Suppressor macrophage (primary cell): ENCODE measurements at places on chromosomes 12 and 14.
A peak's percentile ranks its signal among the peaks of the same experiment; 100 is the strongest.

- no peak for DNase-seq
These were observed 61.9 kb downstream of the ABCC9 start for GRCh38 chr12:21879312-21879711.

DNA sequence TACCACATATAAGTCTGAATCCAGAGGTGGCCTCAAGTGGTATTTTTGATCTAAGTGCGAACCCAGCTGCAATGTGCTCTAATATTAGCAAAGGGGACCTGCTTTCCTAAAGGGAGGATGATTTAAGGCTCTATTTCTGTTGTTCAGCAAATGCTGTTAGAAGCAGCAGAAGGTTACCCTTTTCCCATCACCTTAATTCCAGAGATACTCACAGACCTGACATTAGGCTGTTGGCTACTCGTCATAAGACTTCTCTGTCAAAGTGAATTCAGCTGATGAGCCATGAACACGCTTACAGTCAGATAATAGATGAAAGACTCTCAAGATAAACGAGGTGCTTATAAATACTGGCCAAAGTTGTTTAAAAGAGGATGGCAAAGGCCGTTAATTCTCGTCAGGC lies 308.7 kb upstream of the DDHD1 start:
- DNase-seq, result no peak

DNA sequence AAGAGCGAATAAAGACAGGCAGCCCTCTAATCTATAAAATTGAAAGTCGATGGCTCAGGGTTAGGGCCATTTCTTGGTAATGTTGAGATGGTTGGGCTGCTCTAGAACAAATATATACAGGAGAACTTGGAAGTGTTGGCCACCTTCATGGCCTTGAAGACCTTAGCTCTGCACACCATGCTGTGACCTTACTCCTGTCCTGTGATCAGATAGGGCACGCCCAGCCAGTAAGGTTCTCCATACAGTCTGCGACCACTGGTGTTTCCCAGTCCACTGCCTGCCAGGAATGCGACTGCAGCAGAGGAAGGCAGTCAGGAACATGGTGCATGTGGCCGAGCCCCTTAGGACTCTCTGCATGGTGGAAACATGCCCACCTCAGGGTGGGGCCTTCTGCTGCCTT lies 73.2 kb upstream of the PSMA6 start:
- DNase-seq, result no peak

- DNase-seq, result peak; percentile 77
These were observed 118.5 kb downstream of the TTC7B start for GRCh38 chr14:90697577-90698206.

DNA sequence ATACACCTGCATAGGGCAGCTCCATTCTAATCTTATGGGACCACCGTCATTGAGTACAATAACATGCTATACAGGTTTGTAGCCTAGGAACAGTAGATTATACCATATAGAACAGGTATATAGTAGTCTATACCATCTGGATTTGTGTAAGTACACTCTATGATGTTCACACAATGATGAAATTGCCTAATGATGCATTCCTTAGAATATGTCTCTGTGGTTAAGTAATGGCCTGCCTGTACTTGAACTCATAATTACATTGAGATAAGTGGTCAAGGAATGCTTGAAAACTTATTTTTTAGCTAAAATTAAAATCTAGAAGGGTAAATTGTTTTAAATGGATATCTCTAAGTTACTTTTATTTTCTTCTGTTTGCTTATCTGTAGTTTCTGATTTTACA lies 152.7 kb downstream of the SRGAP1 start:
- no peak for DNase-seq

- DNase-seq, result no peak
These were observed 253.1 kb downstream of the BCAT1 start for GRCh38 chr12:24695657-24696329.

DNA sequence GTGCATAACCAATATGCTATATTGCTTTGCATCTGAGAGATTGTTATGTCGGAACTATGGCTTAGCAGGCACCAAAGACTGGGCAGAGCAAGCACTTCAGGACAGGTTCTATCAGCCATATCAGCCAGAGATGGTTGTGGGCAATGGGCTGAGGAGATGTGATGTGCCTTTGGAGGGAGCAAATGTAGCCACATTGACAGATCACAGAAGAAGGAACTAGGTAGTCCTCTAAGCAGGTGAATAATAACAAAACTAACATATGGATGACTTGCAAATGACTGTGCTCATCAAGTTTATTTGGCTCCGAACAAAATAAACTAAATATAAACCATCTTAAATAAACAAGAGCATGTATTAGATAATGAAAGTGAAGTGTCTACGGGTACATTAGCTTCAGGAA lies 291.7 kb downstream of the RMST start:
- no peak for DNase-seq

- DNase-seq, result peak; percentile 88
These were observed 39.6 kb downstream of the GPATCH2L start for GRCh38 chr14:76191297-76191696.

- DNase-seq, result no peak
These were observed 2.3 kb downstream of the ARHGEF25 start for GRCh38 chr12:57613427-57614109.

DNA sequence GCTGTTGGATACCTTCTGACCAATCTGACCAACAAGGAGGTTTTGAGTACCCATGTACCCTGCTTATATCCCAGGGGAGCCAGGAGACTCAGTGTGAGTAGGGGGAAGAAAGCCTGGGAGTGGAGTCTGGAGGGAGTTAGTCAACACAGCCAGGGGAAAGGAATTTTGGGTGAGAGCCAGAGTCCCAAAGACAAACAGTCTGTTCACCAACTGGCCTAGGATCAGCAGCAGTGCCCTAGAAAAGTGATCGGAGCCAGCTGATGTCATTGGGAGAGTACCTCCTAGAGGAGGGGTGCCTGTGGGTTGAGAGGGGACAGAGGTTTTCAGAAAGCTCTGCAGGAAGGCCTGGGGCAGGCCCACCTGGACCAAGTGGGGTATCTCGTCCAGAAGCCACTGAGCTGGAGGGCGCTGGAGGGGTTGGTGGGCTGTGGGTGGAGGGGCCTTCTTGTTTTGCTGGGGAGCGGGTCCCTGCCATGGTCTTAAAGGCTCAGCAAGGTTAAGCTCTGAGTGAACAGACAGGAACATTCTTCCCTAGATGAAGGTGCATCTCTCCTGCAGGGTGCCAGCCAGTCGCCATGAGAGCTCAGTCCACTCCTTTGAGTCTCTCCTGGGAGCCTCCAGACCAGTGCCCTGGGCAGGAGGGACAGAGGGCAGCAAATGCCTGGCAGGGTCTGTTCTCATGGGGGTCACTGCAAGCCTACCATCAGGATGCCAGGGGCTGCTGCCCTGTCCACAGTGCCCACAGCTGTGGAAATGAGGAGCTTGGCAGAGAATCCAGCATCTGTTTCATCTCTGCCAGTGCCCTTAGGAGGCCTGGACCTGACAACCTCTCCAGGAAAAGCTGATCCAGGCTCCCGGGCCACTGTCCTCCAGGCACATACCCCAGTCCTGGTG lies 63.6 kb downstream of the CHGA start:
- DNase-seq, result no peak

DNA sequence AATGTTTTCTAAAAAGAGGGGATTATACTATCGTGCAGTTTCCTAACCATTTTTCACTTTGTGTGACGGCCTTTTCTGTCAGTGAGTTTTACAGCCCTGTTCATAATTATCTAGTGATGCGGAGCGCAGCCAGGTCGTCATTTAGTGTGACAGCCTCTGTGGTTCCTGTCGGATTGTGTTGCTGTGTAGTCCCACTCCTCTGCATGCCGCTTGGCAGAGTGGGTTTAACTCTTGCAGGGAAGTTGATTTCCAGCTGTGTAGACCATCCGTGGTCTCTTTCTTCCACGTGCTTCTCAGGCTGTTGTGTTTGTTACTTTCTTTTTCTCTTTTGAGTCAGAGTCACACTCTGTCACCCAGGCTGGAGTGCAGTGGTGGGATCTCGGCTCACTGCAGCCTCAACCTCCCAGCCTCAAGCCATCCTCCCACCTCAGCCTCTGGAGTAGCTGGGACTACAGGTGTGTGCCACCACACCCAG lies 8.6 kb downstream of the RAN start:
- DNase-seq, result no peak

DNA sequence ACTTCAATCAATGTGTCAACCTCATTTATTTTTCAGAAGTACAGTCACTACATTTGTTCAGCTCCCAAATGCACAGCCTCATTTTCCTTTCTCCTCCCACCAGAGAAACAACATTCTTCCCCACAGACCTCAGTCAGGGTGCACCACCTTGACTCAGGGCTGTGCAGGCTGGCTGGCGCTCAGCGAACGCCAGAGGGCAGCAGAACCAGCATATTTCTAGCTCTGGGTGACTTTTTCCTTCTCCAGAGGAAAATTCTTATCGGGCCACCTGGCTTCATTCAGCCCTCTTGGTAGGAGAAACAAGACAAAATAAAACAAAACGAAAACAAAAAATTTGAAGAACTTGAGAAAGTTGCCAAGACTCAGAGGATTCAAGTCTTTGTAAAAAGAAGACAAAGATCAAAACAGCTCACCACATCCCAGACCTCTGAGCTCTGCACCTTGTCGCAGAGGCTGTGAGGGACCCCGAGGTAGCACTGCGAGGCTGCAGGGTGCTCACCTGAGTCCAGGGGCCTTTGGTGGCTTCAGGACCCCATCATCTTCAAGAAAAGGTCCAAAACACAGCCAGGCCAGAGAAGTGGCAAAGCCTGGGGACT lies 33.7 kb downstream of the PAH start:
- DNase-seq, result peak; percentile 50

DNA sequence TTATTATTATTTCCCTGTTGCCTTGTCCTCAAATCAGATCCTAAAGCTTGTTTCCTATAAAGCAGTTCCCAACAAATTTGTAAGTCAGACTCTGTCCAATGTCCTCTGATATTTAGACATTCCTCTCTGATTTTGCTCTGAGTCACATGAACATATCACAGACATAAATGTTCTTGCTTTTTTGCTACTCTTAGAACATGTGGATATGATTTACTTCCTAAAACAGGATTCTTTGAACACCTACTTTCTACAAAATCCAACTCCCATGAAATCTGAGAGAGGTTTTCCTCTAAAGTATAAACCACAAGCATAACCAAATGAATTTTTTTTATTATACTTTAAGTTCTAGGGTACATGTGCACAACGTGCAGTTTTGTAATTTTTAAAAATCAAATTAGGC lies 181.3 kb upstream of the SLC38A2 start:
- DNase-seq, result no peak

- peak; percentile 78 for DNase-seq
These were observed 49.5 kb upstream of the GNPNAT1 start for GRCh38 chr14:52840877-52841276.

DNA sequence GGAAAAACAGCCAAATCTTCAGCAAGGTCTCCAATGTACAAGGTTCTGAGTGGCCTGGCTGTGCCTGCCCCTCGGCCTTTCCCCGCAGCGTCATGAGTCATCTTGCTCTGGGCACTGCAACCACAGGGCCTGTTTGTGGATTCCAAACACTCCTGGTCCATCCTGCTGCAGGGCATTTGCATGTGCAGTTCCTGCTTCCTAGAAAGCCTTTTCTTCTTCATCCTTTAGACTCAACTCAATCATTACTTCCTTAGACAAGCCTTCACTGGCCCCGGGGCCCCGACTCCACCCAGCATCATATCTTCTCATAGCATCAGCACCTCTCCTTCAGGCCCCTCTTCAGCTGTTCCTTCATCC lies 101.8 kb upstream of the EGLN3 start:
- no peak for DNase-seq

GRCh38 chr14:67199016-67199415 lies 9.8 kb downstream of the GARIN2 start:
- DNase-seq, result no peak

DNA sequence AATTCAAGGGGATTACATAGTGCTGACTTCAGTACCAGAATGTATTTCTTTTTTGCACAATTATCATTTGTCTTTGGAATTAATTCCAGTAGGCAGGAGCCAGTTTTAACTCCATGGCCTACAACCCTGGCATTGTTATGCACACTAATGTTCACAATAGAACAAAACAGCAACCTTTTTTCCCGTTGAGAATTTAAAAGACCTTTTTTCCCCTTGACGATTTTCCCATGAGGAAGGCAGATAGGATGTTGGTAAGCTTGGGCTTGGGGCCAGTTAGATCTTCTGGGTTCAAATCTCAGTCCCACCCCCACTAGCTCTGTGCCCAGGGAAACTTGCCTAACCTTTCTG lies 13.7 kb downstream of the AKAP6 start:
- no peak for DNase-seq

DNA sequence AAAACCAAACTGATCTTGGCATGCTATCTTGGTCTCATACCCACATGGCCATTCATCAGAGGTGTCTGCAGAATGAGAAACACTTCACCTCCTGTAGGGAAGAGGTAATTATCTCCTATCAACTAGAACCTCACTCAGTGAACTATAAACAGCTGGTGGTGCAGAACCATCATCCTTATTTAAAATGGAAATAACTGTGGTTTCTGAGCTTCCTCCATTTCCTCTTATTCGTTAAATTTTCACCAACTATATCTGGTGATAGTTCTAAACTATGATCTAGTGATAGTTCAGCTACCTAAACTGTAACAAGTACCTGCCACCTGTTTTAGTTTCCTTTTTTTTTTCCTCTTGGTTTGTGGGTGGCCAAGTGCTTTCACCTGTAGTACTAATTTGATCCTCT lies 218.5 kb downstream of the FUT8 start:
- DNase-seq, result no peak

- peak; percentile 54 for DNase-seq
These were observed 9.2 kb upstream of the INF2 start for GRCh38 chr14:104680056-104680805.

DNA sequence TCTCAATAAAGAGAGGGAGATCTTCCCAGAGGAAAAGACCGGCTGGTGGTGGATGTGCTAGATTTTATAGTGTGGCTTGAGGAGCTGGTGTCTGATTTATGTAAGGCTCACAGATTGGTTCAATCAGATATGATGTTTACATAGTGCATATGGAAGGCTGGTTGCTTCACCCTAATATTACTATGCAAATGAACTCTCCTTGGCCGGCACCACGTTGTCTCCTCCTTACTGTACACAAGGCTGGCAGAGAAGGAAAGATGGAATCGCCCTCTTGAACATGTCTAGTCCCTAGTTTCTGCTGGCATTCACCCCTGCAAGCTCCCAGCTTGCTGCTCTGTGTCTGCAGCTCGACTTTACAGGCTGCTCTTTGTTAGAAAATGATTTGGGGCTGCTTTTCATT lies 8.9 kb downstream of the FAM186A start:
- no peak for DNase-seq

GRCh38 chr12:49673446-49674317 lies 33.5 kb downstream of the FMNL3 start:
- no peak for DNase-seq
